Activated naive CD8-positive, alpha-beta T cell treated with anti-CD3 and anti-CD28 coated beads, Interleukin-2, amount 50 U/mL, for 24 hours (primary cell): ENCODE measurements at places on chromosomes 5 and 9.
A peak's percentile ranks its signal among the peaks of the same experiment; 100 is the strongest.

GRCh38 chr5:42517164-42517563, 93.9 kb downstream of the GHR start:
- DNase-seq: no peak

- peak; percentile 32 for DNase-seq
Measured at GRCh38 chr9:110623462-110624025, 44.0 kb upstream of the SVEP1 start.

DNA sequence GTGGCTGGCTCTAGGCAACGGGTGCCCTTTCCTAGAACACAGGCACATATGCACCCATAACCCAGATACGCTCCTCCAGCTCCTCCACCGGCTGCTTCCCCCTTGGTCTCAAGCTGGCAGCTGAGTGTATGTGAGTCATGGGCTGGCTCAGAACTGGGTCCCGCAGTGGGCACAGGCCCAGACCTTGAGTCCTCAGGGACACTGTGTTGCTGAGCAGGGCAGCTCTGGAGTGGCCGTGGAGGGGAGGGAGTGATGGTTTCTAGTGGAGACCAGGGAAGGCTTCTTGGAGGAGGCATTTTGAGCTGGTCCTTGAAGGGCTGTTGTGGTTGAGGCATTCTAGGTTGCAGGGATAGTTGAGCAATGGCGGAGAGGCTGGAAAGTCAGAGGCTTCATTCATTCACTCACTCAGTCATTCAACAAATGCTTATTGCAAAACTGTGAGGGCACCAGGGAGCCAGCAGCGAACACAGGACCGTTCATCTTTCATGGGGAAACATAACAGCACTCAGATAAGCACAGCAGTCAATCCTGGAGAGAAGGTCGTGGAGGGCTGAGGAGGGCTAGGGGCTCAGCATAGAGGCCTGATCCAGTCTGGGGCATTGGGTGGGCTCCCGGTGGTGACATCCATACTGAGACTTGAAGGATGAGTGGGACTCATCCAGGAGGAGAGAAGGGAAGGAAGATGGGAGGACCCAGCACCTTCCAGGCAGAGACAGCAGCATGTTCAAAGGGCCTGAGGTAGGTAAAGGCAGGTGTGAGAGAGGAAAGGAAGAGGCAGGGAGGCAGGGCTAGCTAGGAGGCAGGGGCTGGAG, 2.4 kb downstream of the BBLN start:
- no peak for DNase-seq

DNA sequence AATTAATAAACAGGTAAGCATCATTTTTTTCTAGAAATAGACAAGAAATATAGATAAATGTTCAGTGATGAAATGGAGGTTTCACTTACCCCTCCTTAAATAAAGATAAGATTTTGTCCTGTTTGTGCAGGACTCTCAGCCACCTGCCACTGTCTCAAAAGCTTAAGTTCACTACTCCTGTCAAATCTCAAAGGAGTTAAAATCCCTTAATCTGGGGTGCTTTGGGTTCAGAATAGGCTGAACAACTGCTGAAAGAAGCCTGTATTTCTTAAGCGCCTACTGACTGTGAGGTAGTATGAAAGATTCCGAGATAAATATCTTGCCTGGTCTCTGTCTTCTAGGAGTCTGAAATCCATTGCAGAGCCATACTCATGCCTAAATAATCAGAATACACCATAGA, 3.7 kb upstream of the BRINP1 start:
- DNase-seq: no peak

- no peak for DNase-seq
Measured at GRCh38 chr5:178555005-178555404, 35.2 kb downstream of the COL23A1 start.

GRCh38 chr5:170147051-170147752, 41.5 kb downstream of the FOXI1 start:
- DNase-seq: no peak

- no peak for DNase-seq
Measured at GRCh38 chr5:123104607-123105006, 15.6 kb downstream of the PRDM6 start.

- peak; percentile 67 for DNase-seq
Measured at GRCh38 chr5:133944263-133945185, 23.9 kb downstream of the C5orf15 start.

GRCh38 chr9:131837316-131837715, 97.4 kb upstream of the RAPGEF1 start:
- DNase-seq: no peak

DNA sequence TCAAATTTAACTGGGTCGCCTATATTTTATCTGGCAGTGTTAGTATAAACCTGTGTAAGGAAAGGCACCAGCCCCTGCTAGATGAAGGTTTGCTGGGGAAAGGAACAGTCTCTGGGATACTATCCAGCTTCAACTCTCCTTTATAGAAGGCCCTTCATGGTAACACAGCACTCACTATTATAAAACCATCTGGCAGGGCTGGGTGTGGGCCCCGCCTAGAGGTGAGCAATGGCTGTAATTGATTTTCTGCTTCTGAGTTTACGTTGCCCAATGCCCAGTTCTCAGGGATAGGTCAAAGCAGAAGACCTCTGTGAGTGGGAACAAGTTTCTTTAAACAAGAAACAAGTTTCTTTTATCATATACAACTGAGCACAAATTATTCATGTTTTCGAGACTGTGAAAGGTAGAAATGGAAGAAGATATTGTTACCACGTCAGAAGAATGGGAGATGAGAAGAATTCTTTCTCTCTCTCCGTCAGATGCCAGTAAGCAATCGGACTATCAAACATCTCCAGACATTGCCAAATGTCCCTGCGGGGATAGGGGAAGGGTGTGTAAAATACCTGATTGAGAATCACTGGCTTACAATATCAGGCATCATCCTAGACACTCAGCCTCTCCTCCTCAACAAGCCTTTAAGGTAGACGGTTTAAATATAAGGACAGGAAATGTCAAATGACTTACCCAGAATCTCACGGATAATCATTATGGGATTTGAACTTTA, 205.9 kb downstream of the PDZD2 start:
- no peak for DNase-seq

- no peak for DNase-seq
Measured at GRCh38 chr9:88355166-88355565, 33.1 kb upstream of the SPIN1 start.

DNA sequence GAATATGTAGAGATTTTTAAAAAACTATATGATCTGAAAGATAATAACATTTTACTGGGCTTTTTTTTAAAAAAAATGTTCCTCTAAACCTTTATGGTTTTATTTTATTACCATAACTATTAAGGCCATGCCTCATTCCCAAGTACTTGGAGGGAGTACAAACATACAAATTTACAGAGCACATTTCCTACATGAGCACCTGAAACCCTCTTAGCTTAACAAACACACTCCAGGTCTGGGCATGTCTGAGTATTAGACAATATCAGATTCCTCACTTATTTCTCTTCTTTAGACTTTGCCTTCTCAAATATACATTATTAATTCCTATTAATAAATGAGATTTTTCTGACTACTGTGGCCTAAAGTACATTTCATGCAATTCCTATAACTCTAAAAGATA, 319.2 kb downstream of the SLCO4C1 start:
- no peak for DNase-seq

GRCh38 chr9:89352874-89353649, 34.8 kb downstream of the SECISBP2 start:
- DNase-seq: no peak

GRCh38 chr5:93120051-93120450, 461.0 kb downstream of the NR2F1-AS1 start:
- no peak for DNase-seq

DNA sequence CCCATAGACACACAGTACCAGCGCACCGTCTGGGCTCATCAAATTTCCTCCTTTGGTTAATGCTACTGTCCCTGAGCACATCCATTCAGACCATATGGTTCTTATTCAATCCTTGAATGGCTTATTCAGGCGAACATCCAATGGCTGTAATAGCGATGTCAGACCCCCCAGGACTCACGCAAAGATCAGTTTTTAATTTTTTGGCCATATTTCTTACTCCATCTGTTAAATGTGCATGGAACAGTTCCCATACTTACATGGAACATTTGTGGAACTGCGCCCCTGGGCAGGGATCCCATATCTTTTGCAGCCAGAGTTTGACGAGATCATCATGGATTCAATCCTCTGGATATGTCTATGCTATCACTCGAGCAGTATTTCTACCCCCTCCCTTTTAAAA, 213.2 kb downstream of the ADAMTS6 start:
- no peak for DNase-seq

DNA sequence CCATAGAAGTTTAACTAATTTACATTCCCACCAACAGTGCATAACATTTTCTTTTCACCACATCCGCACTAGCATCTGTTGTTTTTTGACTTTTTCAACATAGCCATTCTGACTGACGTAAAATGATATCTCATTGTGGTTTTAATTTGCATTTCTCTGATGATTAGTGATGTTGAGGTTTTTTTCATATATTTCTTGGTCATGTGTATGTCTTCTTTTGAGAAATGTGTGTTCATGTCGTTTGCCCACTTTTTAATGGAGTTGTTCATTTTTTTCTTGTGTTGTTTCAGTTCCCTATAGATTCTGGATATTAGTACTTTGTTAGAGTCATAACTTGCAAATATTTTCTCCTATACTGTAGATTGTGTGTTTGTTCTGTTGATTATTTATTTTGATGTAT, 163.4 kb downstream of the FER start:
- no peak for DNase-seq

GRCh38 chr5:172451771-172452197, 2.5 kb downstream of the SH3PXD2B start:
- DNase-seq: no peak

- DNase-seq: no peak
Measured at GRCh38 chr5:176650354-176650884, 3.1 kb downstream of the TSPAN17 start.

DNA sequence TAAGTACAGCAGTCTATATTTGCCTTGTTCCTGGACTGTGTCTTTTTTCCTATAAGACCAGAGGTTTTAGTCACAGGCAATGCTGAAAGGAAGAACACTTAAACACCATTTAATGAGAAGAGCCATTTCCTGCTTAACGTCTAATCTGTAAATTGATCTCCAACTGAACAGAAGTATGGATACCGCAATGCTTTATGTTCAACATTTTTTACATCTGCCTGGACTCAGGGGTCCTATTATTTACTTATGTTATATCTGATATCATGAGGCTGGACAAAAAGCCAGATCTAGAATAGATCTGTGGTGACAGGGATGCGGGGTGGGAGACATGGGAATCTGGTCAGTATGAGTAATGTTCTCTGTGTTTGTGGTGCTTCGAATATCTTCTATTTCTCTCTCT, 334.6 kb upstream of the MPDZ start:
- no peak for DNase-seq

- DNase-seq: no peak
Measured at GRCh38 chr5:156527611-156528010, 200.6 kb downstream of the SGCD start.

- no peak for DNase-seq
Measured at GRCh38 chr5:111582451-111582850, 70.1 kb upstream of the STARD4 start.

DNA sequence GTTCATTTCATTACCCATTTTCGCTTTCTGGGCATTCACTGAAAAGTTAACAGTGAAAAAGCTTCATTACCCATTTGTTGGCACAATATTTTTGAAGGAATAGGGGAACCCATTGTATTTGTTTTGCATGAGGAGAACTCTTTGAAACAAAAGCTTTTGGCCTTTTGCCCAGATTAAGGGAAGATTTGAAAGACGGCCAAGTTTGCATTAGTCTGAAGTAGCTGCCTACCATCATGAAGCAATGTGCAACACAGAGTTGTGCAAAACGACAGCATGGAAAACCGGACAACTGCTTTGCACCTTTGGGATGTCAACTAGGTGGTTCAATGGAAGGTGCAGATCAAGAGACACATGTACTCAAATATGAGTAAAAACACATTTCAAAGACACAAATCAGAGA, 84.9 kb downstream of the TRPM3 start:
- DNase-seq: no peak

DNA sequence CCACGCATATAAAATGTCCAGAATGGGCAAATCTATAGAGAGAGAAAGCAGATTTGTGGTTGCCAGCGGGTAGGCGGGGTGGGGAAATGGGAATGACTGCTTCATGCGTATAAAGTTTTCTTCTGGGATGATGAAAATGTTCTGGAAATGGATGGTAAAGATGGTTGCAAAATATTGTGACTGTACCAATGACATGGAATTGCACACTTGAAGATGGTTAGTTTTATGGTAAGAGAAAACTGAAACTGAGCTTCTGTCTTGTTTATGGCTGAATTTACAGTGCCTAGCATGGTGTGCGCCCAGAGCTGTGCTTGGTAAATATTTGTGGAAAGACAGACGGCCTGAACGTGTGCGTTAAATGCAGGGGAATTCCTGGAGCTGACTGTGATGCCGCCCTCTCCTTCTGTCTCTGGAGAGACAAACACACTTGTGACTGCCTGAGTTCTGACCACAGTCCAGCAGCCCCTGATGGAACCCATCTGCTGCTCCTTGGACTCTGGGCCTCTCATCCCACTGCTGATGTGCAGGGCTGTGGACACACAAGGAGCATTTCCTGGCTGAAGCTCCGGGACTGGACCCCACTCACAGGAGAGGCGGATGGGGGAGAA, 8.6 kb upstream of the PTGES start:
- no peak for DNase-seq

GRCh38 chr9:69671879-69672595, at the start of gene APBA1:
Gene APBA1 (minus strand): TSS chr9:69672371.
- DNase-seq: peak; percentile 33

DNA sequence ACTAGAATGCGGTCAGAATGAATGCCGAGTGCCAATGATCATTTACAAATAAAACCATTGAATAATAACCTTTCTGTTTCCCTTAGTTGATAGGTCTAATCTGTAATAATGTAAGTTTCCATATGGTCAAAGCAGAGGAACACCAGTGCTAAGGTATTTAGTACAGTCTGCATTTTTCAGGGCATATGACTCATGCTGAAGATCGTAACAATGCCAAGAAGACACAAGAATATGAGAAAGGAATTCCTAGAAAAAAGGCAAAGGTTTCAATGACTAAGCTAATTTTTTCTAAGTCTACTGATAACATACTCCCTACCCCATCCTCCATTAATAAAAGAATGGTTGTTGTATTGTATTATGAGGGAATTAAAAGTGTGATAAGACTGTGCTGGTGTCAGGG, 2.8 kb downstream of the OR1L8 start:
- DNase-seq: no peak

GRCh38 chr5:9395706-9396105, 150.2 kb downstream of the SEMA5A start:
- no peak for DNase-seq

GRCh38 chr5:152066784-152067183, 142.1 kb upstream of the GLRA1 start:
- no peak for DNase-seq

- DNase-seq: no peak
Measured at GRCh38 chr9:18365651-18366050, 108.3 kb upstream of the ADAMTSL1 start.

GRCh38 chr5:135391116-135391868, 7.7 kb downstream of the MACROH2A1 start:
- DNase-seq: no peak

DNA sequence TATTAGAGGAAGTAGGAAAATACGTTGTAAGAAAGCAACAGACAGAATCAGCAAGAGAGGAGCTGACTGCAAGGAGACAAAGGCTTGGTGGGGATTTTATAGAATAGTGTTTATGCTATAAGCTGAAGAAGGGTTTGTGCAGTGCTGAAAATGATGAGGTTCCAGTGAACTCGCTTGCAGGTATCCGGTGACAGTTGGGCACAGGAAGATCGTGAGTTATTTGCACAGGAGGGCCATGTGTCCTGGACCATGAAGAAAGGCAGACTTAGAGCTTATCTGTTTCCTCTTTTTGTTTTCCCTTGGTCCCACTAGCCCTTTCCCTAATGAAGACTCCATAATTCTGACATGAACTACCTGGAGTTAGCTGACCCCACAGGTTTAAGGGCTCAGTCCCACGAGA, 61.4 kb downstream of the NXNL2 start:
- DNase-seq: no peak

- no peak for DNase-seq
Measured at GRCh38 chr5:31995714-31996113, 178.4 kb downstream of the GOLPH3 start.
